Vagina (tissue), 2 donors: ENCODE measurements at places on chromosomes 16 and 17.
A peak's percentile ranks its signal among the peaks of the same experiment; 100 is the strongest.

DNA sequence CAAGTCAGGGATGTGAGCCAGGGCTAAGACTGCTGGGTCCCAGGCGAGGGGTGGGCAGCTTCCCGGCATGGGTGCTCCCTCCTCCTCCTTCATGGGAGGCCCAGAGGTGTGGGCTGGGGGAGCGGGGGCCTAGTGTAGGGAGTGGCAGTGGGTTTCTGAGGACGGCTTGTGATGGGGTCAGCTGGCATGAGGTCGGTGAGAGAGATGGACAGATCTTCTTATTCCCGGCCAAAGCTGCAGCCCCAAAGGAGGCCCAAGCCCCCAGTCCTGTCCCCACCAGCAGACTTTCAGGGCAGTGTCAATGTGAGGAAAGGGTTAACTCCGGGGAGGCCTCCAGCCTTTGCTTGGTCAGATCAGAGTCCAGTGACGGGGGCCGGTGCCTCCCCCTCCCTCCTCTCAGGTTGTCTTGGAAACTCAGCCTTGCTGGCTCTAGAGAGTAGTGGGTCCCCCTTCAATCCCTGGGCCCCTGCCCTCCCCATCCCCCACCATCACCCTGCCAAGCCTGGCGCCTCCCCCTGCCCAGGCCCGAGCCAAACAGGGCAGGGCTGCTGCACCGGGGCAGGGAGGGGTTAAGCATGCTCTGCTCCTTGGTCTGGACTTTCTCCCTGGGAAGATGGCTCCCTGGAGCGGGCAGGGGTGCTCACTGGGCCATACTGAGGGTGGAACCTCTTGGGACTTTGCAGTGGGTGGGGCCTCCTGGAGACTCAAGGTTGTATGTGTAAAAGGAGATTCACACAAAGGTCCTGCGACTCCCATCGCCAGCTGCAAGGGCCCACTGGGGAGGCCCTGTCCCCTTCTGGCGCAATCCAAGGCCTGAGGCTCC lies 12.4 kb downstream of the NAT9 start:
- DNase-seq = no peak

- no peak for DNase-seq
Measured at GRCh38 chr17:79041041-79041570, 17.1 kb downstream of the C1QTNF1 start.

GRCh38 chr17:16911141-16911937 lies 60.6 kb downstream of the TNFRSF13B start:
- peak; percentile 87 for DNase-seq

DNA sequence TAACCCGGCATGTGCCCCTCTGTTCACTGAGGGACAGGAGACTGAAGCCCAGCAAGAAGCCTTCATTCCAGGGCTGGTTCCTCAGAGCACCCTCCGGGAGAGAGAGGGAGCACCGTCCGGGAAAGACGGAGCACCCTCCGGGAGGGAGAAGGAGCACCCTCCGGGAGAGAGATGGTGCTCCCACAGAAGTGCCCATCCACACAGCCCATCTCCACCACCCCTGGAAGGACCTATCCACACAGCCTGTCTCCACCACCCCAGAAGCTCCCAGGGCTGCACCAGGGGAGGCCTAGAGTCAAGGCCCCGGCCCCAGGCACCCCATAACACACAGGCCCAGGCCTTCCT lies 88.6 kb downstream of the ABR start:
- DNase-seq = no peak

DNA sequence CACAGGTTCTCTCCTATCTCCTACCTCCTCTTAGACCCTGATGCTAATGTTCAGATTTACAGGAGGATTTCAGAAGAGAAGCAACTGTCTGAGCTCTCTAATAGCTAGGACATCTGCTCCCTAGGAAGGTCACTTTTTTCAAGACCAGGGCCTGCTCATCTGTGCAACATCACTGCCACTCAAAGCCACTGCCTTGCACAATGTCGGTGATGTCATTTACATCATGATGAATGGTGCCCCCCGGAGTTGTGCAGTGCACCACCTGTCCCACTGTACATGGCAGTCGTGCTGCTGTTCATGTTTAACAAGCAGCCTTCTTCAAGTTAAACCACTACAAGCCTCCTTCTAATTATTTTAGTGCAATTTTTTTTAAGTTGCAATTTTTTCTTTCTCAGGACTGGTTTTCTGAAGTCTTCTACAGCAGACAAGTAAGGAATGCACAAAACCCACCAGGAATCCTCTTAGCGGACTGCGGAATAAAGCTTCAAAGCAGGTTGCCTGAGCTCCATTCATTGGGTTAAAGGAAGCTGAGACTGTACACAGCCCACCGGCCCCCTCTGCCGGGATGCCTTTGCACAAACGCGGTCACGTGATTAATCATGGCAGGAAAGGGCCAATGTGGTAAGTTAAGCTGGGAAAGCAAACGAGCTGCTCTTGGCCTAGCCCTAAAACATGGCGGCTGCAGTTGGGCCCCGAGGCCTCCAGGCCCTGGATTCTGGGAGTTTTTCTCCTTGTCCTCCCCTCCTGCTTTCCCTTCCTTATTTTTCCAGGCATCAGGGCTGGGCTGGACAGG lies 74.1 kb downstream of the MYH11 start:
- no peak for DNase-seq

GRCh38 chr17:64128787-64129514 lies 993 bp downstream of the ERN1 start:
- peak; percentile 86 for DNase-seq

- no peak for DNase-seq
Measured at GRCh38 chr17:65364438-65364837, 197.0 kb downstream of the AXIN2 start.

- DNase-seq = peak; percentile 14
Measured at GRCh38 chr17:45363498-45363897, 46.7 kb upstream of the MAP3K14 start.

DNA sequence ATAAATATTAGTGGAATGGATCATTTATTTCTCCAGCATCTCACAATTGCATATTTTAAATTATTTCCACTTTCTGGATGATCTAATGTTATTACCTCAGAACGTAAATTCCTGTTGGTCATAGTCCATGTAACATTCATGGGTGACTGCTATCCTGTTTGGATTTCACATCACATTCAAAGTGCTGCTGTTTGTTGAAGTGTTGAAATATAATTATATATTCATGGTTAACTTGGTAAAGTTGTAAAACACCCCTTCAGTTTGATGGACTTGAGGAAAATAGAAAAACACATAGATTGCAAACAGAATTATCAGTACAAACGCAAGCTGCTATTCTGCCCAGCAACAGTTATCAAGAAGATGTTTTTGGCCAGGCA lies 59.6 kb downstream of the TANGO6 start:
- no peak for DNase-seq

- no peak for DNase-seq
Measured at GRCh38 chr16:11642765-11643116, 25.5 kb upstream of the SNN start.
